Left renal cortex interstitium (tissue), 4 donors: ENCODE measurements at places on chromosomes 12 and 14. TPM values are rescaled to one million over a fixed set of nuclear protein-coding genes. Genes with fewer than 3 reads are reported as not detected.

DNA sequence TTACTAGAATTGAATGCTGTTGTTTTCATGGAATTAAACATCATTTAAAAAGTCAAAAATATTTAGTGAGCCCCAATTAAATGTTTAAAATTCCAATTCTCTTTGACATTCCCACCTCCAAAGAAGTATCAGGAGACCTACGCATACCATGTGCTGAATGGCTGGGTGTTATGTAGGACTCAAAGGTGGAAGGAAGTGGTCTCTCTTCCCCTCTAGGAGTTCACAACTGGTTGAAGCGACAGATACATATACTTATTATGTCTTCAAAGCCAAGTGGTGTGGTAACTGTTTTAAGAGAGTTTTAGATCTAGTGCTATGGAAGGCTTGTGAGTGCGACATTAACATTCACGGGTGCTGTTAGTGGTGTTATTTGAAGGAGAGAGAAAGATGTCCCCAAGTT lies 464.0 kb downstream of the ATP23 start:
- DNase-seq: no peak

GRCh38 chr12:1807087-1807860 lies 13.1 kb upstream of the LRTM2 start:
- DNase-seq: no peak

The SLC17A8 gene
- 0.41 TPM for polyA plus RNA-seq

The GYS2 gene
- 0.16 TPM for polyA plus RNA-seq

The TPPP2 gene
- polyA plus RNA-seq: 3.3 TPM
